Lower leg skin (tissue), 4 donors: ENCODE measurements at places on chromosomes 16 and 17.

DNA sequence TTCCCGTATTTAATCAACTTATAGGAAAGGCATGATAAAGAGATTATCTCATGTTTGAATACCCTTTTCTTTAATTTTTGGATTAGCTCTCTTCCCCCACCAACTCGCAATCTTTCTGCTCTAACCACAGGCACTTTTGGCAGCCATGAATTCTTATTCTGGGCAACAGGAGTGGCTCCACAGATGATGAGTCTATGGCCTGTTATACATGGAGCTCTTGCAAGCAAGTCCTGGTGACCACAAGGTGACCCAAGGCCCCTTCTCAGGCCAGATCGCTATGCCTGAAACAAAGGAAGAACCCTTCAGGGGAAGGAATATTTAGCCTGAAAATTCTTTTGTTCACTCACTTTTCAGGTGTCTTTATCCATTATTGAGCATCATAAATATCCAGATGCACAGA lies 10.8 kb upstream of the ZNF267 start:
- no peak for DNase-seq

GRCh38 chr16:56355786-56356275 lies 69.5 kb downstream of the AMFR start:
- DNase-seq = peak; percentile 82

DNA sequence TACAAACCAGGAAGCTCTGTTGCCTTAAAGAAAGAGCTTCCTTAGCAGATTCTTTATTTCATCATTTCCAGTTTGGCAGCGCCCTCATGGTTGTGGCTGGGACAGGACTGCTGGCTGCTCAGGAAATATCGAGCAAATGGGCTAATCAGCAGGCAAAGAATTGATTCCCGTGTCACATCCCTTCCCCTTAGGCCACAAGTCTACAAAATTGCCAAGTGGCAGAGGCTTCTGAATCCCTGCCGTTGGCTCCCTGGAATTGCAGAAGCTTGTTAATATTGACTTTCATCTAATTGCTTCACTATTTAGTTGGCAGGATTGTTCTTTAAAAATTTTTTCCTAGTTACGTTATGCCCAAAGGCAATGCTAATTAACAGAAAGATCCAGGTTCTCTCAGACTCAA lies 456.3 kb upstream of the ERCC4 start:
- no peak for DNase-seq

- peak; percentile 12 for DNase-seq
These were observed 8.5 kb upstream of the KPNB1 start for GRCh38 chr17:47641202-47641601.

GRCh38 chr16:369866-370436 lies 387 bp downstream of the MRPL28 start:
- no peak for DNase-seq
